ENCODE measurements at places on chromosomes 7 and 10. TPM values are rescaled to one million over a fixed set of nuclear protein-coding genes. Genes with fewer than 3 reads are reported as not detected.

Gene ADARB2
- total RNA-seq: 0.18 TPM

Gene PPP1R3A
- not detected for total RNA-seq

Gene KLF14
- total RNA-seq: not detected

Gene SRI
- 132 TPM for total RNA-seq

Gene MRLN
- total RNA-seq: not detected

Gene AKR1D1
- total RNA-seq: not detected

Gene NEUROG3
- not detected for total RNA-seq

Gene CPA5
- not detected for total RNA-seq

Gene CCDC126
- total RNA-seq: 10.1 TPM

Gene PGAM2
- total RNA-seq: 0.70 TPM

Gene GNB2
- 274 TPM for total RNA-seq
